Brain microvascular endothelial cell (primary cell): ENCODE measurements at places on chromosomes 5 and 9.

GRCh38 chr9:2916382-2916985 lies 72.6 kb upstream of the PUM3 start:
- DNase-seq = no peak

DNA sequence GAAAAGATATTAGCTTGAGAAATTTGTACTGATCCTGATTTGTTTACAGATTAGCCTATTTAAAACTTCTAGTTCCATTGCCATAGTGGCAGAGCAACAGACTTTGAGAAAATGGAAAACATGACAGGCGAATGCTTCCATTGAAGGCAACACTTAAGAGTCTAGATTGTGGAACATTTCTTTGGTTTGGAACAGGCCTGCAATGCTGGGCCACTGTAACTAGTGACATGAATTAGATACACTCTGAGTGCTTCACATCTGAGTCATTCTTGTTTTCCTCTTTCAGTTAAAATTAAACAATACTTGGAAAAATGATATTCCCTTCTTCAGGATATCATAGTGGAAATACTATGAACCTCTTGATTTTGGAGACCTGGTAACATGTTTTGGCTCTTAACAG lies 453.6 kb upstream of the TUSC1 start:
- peak; percentile 30 for DNase-seq

DNA sequence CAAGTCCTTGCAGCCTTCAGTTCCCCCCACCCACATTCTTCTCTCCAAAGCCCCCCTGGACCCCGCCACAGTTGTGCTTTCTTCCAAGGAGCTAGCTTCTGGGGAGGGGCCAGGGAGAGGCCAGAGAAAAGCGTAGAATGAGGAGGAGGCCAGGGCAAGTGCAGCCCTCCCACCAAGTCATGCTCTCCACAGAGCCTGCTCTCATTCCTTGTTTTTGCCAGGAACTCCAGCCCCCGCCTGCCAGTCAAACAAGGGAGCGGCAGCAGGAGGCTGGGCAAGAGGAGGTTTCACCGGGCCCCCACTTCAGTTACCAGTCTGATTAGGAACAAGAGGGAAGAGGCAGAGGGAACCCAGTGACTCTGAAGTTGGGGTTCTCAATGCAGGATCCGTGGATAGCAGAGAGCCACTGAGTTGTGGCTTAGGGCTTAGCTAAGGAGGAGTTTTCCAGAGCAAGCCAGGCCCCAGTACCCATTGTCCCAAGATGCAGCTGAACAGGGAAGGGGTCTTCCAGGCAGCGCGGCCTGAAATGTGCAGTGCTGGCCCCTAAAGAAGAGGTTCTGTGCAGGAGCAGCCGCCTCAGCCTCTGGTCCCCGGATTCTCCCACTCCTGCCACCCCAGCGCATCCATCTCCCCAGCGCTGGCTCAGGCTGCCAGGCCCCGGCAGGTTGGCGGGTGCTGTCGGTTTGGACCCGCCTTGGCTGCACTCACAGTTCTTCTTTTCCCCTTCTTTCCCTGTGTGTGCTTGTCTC lies 120.6 kb downstream of the DAB2IP start:
- DNase-seq = no peak

DNA sequence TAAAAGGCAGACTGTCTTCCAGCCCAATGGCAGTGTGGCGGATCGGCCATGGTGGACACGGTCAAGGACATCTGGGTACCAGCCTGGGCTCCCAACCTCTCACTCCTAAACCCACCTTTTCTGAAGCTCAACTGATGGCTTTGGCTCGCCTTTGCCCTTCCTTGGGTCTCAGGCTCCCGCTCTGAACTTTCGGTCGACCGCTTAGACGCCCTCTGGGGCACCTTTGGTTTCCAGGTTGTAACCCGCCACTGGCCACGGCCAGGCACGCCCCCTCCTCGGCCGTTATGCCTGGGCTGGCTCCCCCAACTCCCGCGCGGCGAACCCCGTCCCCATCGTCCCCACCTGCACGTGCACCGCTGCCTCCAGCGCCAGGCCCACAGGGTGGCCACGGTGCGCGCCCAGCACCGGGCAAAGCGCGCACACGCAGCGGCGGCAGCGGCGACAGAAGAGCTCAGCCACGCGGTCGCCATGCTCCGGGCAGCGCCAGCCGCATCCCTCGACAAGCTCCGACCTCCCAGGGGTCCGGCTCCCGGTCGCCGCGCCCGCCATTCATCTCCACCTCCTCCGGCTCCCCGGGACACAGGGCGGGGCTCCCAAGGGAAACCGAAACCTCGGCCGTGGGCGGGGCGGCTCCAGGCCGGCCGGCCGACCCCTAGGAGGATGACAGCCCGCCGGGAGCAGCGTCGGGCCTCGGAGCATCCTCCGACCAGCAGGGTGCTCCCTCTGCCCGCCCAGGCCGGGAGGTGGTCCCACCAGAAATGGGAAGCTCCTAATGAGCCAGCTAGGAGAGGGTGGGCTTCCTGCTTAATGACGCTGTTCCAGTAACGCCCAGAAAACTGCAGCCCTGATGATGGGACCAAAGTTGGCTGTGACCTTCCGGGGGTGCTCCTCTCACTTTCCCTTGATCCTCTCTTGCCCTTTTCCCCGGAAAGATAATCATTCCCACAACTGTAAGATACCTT lies at the start of gene TRIM14:
TSS of gene TRIM14 (minus strand) at position 583 of the 962 bp plus-strand sequence. CDS start at position 549, 34 bp downstream.
- DNase-seq = peak; percentile 9

DNA sequence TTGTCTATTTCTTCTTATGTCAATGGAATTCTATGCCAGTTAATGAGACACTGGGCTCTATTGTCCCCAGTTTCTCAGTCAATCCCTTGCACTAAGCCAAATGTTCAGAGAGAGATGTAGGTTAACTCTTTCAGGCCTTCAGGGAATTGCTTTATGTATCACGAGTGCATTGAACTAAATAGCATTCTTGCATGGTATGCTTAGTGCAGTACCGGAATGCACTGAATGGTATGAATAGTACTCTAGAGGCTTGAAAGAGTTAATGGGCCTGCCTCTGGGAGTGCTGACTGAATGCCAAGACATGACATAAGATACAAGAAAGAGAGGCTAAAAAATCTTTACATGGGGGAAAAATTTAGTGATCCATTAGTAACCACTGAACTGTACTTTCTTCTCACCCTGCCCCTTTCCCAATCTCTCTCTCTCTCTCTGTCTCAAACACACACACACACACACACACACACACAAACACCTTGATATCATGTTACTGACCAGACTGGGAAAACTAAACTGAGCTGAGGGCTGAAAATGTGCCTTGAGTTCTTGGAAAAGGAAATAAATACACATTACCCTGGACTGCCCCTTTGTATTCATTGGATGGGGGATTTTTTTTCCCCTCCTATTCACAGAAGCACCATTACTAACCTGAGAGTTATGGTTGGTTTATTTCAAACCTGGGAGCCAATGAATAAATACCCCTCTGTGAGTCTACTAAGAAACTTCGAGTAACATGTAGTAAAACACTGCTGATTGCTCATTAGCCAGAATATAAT lies 35.4 kb upstream of the TMC1 start:
- peak; percentile 42 for DNase-seq

- DNase-seq = no peak
Measured at GRCh38 chr5:142465476-142465875, 140.7 kb upstream of the SPRY4 start.

DNA sequence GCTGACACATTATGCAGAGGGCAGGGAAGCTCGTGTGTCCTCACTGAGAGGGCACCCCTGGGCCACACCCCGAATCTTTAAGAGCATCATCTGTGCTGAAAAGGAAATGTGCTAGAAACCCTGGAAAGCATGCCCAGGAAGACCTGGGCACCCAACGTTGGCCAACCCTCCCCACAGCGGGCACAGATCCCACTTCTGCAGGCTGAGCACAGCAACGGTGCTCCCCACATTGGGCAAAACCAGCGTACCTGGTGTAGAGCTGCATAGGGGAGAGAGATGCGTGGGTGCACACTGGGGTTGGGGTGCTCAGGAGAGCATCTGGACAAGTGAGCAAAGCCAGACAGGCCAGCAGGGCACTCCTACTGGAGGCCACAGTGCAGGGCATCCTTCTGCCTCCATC lies 32.6 kb downstream of the ROR2 start:
- DNase-seq = no peak

GRCh38 chr5:170144286-170145023 lies 38.8 kb downstream of the FOXI1 start:
- DNase-seq = no peak

DNA sequence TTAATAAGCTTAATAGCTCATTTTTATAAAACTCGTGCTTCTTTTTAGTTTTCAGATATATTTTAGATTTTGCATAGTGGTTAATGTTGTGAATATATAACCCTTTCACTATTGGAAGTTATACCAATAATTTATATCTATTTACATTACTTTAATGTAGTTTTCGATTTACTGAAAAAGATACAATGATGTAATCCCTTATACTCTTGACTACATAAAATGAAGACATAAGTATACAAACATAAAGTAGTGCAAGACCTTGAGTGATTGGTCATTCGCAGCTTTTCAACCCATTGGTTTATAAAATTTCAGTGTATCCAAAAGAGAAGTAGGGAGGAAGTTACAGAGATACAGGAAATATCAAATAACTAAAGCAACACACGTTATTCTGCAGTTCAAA lies 84.3 kb upstream of the GRHPR start:
- DNase-seq = no peak

DNA sequence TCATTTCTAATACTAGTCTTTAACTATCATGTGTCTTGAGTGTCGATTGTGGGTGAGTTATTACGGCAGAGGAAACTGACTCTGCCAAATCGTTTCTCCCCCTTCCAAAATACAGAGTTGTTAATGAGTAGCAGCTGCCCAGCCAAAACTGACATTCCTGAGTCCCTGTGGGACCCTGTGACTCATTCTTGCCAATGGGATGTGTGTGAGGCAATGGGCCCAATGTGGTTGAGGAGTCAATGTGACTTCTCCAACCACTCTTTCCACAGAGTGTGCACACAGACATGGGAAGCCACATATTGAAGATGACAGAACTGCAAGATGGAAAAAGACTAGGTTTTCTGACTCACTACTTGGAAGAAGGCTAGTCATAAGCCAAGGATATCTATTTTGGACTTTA lies 434.7 kb downstream of the DTWD2 start:
- peak; percentile 79 for DNase-seq

DNA sequence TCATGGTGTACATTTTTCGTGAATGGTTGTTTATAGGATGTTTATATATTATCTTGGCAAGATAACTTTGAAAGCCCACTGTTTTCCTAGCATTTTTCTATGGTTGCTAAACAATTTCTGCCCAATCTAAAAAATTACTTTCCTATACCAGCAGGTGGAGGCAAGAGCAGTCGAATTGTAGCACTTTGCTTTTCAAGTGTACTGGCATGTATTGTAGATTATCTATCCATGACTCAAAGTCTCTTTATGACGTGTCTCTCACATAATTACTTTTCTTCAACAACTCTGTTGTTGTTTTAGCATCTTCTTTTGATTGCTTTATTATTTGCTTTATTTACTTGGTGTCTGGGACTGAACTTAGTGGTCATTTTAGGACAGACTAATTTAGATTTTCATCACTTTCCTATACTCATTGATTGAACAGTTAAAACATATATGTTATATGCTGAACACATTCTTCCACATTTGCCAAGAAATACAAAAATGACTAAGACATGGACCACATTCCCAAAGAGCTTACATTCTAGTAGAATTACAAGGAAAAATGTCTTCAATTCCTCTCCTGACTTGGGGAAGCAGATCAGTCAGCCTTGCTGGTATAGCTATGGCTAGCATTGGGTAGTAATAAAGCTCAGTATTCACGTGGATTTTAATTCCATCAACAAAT lies 20.7 kb downstream of the NLN start:
- peak; percentile 61 for DNase-seq

DNA sequence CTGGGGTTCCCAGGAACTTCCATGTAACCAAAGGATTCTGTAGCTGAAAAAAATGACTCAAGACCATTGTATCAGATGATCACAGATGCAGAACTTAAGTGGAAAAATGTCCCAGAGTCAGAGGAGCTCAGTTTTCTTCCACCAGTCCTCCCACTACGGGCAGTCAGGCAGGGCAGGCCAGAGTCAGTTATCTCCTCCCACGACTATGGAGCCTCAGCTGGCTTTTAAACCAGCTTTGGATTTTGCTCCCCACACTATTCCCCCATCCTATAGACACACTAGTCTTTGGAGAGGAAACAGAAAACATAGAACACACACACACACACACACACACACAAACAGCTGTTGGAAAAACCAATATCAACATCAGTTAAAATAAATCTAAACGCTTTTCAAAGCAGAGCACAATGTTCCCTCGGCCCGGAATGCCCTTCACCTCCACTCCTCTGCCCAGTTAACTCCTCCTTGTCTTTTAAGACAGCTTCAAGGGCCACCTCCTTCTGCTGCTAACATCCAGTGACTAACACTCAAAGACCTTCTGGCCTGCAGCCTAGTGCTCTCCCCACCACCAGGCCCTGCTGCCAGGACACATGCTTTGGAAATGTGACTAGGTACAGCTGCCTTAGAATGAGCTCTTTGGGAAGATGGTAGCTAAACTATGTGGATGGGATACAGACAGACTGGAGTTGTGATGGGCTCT lies 56.8 kb downstream of the NIPAL4 start:
- peak; percentile 89 for DNase-seq

DNA sequence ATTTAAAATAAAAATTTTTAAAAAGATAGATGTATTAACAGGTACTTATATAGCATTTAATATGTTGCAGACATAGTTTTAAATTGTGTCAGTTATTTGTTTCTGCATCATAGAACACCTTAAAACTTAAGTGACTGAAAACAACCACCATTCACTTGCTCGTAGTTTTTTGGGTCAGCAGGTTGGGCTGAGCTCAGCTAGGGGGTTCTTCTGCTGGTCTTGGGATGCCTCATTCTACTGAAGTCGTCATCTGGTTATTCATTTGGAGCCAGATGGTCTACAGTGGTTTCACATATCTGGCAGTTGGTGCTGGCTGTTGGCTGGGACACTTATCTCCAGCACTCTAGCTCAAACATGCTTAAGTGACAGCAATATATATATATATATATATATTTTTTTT lies 29.6 kb downstream of the PSAT1 start:
- DNase-seq = no peak

DNA sequence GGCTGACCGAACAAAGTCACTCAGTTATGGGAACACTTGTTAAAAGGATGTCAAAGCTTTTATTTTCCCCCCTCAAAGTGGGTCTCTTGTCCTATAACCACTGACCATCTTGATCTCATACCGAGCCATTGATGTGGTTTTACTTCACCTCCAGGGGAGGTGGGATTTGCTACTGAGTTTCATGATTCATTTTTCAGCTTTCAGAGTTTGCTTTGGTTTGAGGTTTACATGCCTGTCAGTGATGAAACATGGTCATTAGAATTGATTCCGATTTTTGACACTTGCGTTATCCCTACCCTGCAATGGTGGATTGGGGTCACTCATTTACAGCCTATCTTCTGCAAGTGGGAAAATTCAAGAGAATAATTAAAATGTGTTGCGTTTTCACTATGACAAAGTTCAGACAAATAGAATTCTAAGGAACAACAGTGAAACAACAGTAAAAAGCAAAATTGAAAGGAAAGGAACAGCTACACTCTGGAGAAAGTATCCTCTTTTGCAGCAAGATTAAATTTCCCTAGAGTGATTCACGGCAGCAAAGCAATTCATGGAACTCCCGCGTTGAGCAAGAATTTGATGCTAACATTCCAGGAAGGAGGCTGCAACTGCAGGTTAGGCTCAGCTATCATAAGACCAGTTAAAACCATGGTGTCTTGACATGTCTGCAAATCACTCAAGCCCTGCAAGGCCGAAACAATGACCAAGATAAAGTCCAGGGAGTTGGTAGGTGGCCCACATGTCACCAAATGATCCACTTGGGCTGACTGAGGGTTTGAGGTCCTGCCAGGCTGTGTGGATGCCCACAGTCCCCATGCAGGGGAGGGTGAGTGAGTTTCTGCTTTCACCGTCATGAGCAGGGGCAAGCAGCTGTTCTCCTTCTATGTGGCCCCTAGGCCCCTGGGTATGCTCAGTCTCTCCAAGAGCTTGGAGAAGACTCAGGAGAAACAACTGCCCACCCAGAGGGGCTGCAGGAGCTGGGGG lies 9.4 kb downstream of the GADD45G start:
- DNase-seq = no peak

- DNase-seq = no peak
Measured at GRCh38 chr5:122559676-122560075, 215.2 kb upstream of the SNX2 start.
